ENCODE measurements at places on chromosomes 6 and 20.

- DNase-seq, result no peak
Observed at GRCh38 chr6:38654263-38654662, 14.5 kb upstream of the BTBD9 start.

GRCh38 chr20:24261351-24261750 is 208.1 kb upstream of the SYNDIG1 start:
- no peak for DNase-seq

DNA sequence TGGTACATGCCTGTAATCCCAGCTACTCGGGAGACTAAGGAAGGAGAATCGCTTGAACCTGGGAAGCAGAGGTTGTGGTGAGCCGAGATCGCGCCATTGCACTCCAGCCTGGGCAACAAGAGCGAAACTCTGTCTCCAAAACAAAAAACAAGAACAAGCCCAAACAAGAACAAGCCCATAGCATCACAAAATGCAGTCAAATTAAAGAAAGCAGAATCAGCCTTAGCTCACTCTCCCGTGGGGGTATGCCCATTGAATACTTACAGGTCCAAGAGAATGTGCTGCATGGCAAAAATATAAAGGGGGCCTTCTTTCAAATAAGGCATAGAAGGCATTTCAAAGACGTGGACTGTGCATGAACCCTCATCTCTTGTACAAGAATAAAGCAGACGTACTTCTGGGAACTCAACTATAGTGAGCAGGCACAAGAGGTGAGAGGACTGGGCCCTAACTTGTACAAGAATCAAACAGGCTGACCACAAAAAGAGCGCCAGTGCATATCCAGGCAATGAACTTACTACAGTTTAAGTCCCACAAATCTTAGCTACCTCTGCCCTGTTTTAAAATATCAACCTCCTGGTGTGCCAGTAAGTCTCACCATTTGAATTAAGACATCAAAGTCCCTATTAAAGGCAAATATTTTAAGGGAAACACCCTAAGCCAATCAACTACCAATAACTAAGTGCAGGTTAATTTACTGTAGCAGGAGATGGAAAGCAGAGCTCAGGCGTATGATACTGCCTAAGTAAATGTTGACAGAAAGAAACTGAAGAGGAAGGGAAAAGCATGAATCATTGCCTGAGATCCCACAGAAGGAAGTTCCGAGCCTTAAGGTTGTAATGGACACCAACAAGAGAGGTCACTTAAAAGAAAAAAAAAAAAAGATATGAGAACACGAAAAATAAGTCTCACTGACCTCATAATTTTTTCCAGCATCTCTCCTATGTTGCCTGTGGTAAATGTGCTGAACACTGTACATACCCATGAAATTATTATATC is 37.4 kb downstream of the TOMM6 start:
- peak; percentile 23 for DNase-seq

DNA sequence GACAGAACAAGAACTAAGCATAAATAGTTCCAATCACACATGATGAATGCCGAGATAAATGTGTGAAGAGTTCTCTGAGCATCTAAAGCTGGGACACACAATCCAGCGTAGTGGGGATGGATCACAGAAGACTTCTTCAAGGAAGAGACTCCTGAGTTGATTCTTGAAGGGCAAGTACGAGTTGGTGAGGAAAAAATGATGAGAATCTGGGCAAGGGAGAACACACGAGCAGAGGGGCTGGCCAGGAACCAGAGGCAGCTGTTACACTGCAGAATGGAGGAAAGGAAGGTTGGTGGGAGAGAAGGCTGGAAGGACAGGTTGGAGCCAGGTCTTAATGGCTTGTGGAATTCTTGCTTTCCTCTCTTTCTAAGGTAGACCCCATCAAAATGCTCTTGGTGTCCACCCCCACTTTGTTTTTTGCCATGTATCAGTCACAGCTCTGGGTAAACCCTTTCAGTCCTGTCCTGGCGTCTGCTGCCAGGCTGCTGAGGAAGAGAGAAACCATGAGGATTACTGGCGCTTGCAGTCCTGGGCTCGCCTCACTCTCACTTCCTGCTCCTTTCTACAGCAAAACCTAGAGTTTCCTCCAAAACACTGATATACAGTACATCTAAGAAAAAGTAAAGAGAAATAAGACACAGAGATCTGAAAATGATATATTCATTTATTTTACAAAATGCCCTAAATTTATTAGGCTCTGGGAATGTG is 127.6 kb upstream of the FAM184A start:
- no peak for DNase-seq

DNA sequence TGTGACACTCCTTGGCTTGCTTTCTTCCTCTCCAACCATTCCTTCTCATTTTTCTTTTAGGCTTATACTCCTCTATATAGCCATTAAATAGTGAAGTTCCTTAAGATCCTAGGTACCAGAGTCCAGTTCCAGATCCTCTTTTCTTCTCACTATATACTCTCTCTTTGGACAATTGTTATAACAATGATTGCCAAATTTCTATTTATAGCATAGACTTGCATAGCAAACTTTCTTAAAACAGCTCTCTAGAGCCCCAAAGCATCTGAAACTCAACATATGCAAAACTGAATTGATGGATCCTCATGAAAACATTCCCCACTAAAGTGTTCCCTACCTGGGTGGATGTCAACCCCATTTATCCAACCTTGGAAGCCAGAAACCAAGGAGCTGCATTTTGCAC is 13.4 kb downstream of the PHIP start:
- DNase-seq, result no peak

DNA sequence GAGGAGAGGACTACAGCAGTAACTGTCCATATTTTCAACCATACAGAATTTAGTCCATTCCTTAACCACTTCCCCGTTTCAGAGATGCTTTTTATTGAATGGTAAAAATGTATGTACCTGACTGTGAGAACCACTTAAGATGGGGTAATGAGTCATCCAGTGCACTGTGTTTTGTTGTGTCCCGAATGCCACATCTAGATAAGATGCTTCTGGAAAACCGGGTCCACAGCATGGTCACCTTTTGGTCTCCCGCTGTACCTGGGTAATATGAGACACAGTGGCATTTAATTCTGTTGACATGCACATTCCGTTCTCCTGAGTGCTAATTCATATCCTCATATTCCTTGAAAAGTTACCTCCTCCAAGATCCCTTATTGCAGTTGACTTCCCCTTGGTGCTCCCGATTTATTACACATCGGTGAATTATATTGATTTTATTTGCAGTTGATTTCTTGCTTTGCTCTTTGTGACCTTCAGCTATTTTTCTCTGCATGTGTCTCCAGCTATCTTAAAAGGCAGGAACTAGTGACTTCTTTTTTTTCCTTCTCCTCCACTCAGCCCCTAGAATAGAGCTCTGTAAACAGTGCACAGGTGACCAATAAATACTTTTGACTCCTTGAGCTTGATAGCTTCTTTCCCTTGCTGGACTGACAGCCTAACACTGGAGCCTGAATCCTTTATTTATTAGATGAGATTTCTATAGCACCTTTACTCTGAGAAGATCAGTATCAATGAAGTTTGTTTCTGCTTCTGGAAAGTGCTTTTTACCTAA is 314.6 kb downstream of the ZFAND3 start:
- DNase-seq, result peak; percentile 17

DNA sequence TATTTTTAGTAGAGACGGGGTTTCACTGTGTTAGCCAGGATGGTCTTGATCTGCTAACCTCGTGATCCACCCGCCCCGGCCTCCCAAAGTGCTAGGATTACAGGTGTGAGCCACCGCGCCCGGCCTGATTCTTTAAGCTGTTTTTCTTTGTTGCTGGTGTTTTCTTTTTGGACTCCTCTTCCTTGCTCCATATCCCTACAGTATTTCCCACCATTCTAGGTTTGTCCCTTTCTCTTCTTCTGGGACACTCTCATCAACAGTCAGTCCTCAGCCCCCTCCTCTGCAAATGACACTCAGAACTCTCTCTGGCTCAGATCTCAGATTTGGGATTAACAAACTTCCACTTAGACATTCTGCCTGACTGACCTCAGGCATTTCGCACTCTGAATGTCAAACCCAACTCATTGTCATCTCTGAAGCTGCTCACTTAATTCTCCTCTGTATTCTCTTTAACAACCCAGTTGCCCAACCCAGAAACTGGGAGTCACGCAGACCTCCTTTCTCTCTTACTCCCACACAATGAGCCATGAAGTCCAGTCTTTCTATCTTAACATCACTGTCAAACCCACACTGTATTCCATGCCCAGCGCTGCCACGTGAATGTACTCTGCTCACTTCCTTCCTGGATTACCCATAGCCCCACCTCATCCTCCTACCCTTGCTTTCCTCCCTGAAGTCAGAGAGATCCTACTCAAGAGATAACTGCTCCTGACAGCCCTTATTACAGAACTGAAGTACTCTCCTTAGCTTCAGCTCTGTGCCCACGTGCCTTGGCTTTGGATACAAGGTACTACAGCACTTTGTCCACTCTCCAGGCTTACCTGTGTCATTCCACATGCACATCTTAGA is 2.6 kb downstream of the MPIG6B start:
- DNase-seq, result no peak

- DNase-seq, result peak; percentile 52
Observed at GRCh38 chr6:128725271-128726233, 157.4 kb upstream of the LAMA2 start.

DNA sequence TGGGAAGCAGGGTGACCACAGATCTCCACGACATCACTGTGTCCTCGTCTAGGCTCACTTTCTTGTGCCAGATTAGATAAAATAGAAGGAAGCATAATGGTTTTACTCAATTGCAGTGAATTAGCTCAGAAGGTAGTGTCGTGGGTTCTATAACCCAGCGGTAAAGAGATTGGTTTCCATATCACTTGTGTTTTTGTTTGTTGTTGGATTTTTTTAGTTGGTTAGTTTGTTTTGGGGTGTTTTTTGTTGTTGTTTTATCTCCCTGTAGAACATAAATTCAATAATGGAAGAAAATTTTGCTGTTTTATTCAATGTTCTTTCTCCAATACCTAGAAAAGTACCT is 85.9 kb upstream of the PRSS16 start:
- no peak for DNase-seq

- DNase-seq, result no peak
Observed at GRCh38 chr6:22349051-22349450, 52.2 kb upstream of the PRL start.

Data from Calu3 (cell line).